ENCODE measurements at places on chromosomes 13 and 19.

DNA sequence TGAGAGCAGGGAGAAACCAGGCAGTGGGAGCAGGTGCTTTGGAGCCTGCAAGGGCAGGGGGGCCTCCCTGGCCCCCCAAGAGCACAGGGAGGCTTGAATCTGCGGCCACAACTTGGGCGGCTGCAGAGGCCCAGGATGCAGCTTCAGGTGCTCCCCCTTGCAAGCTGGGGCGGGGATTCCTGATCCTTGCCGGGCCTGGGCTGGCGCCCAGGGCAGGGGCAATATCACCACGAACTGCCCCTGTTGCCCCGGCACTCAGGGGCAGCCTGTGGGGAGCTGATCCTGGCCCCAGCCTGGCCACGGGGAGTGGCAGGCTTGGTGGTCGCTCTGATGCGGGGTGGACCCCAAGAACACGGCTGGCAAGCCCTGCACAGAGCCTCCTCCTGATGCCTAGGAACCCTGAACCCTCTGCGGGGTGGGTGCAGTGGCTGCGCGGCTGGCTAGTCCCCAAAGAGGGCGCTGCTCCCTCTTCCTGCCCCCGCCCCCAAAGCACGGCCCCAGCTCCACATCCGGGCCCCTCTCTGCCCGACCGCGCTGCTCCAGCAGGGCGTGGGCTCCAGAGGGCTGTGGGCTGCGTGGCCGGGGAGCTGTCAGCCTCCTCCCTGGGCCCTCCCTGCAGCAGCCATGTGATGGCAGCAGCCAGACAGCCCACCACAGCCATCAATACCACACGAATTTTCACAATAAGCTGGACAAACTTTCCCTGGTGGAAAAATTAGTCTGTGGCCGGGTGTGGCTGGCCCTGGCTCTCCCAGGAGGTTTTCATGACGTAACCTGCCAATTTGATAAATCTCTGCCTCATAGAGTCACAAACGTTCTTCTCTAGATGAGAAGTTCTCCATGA, 21.0 kb downstream of the TNFSF9 start:
- DNase-seq = no peak

DNA sequence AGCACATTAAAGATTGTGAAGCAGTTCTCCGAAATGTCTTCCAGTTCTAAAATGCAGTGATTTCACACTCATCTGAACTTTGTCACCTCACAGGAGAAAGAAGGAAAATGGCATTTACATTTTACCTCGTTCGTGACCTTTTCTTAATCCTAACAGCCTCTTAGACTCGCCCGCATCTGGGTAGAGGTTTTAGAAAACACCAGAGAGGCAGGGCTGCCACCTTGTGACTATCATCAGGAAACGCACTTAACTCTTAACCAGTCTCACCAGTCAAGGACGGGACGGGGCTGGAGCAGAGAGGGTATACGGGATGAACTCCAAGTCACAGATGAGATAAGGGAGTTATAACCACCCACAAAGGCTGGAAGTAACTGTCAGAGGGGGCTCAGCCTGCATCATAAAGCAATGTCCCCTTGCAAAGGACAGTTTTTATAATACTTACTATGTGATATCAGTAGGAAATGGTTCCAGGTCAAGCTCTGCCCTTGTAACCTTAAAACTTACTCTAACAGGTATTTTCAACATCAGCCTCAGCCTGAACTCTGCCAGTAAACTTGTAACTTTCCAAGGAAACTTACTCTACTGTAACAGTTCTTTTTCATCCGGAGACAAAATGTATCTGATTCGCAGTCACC, 8.6 kb upstream of the CEACAM6 start:
- peak; percentile 71 for DNase-seq

- no peak for DNase-seq
Measured at GRCh38 chr13:81396192-81396591, 1055.3 kb upstream of the SPRY2 start.

- DNase-seq = no peak
Measured at GRCh38 chr19:13962699-13963602, 10.6 kb downstream of the DCAF15 start.
